ENCODE measurements at places on chromosomes 12 and 14.

DNA sequence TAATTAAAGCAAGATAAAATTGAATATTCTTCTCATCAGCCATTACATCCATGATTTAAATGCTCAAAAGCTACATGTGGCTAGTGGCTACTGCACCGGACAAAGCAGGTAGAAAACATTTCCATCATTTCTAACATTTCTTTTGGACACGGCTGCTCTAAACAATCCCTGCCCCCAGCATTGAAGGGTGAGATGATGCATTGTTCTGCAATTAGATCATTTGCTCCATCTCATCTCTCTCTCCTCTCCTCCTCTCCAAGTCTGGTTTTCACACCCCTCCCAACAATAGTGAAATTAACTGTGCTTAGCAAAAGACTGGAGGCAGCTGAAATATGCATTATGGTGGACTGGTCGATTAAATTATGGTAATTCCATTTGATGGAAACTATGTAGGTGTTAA lies 288.5 kb downstream of the KSR2 start:
- DNase-seq: no peak

- DNase-seq: peak; percentile 88
These were observed at the start of gene UBC for GRCh38 chr12:124914392-124915238. TSS of gene UBC (minus strand) at chr12:124914650. CDS start at chr12:124913771, 879 bp downstream.

DNA sequence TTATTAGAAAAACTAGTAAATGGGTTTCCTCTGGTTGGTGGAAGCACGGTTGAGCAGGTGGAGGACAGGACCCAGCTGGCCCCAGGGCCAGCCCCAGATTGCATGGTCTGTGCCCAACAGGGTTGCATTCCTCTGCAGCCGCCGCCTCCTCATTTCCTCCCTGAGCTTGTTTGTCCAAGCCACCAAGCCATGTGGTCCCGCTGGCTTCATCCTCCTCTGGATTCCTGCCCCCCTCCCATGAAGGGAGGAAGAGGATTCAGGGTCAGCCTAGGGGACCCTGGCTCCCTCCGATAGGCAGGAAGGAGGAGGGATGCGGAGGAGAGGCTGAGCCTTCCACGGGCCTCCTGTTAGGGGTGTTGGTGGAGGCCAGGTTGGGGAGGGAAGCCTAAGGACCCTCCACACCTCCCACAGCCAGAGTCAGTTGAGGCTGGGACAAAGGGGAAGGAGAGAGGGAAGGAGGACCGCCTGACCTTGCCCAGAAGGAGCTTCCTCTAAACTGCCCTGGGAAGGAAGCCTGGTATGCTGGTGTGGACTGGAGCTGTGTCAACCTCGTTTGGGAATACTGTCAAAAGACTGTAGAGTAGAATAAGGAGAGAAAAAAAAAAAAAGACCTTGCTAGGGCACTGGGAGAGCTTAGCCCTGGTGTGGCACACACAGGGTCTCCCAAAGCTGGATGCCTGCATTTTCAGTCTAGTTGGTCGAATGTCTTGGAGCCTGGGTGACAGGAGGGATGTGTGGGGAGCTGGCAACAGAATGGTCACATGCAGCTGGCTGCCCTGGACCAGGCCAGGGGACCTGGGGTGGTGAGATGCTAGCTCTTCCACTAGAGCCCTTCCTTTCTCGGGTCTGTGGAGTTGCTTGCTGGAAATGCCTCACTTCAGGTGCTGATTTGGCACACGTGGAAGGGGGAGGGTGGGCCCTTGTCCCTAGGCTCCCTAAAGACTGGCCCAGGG lies 42.4 kb downstream of the PLEKHG3 start:
- DNase-seq: peak; percentile 79

GRCh38 chr14:40368314-40368713 lies 936.1 kb upstream of the FBXO33 start:
- no peak for DNase-seq

- no peak for DNase-seq
These were observed 2.8 kb downstream of the FGD6 start for GRCh38 chr12:95214466-95214865.

GRCh38 chr12:72872238-72872887 lies 600.2 kb downstream of the TRHDE start:
- no peak for DNase-seq

- DNase-seq: no peak
These were observed 42.8 kb upstream of the CPSF6 start for GRCh38 chr12:69196302-69197288.

- no peak for DNase-seq
These were observed 5.2 kb downstream of the RHOF start for GRCh38 chr12:121788176-121788818.

- DNase-seq: no peak
These were observed at the start of gene SLC25A47 for GRCh38 chr14:100323121-100323941. TSS of gene SLC25A47 (plus strand) at chr14:100323339. CDS start at chr14:100323415, 76 bp downstream.

DNA sequence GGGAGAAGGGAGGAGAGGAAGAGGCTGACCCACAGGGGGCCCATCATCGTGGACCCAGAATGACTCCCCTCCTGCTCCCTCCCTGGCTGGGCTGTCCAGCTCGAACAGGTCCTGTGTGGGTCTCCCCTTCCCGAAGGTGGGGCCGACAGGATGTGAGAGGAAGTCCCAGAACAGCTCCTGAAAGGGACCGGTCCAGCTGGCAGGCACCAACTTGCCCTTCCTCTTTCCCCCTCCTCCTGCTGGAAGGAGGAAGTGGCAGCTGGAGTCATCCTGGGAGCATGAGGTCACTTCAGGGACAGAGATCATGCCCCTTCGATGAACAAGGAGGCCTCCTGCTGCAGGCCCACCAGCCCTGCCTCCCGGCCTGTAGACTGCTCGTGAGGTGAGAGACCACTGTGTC lies 35.0 kb upstream of the BEGAIN start:
- peak; percentile 47 for DNase-seq

- DNase-seq: no peak
These were observed 387.5 kb downstream of the BCAT1 start for GRCh38 chr12:24561411-24561871.

DNA sequence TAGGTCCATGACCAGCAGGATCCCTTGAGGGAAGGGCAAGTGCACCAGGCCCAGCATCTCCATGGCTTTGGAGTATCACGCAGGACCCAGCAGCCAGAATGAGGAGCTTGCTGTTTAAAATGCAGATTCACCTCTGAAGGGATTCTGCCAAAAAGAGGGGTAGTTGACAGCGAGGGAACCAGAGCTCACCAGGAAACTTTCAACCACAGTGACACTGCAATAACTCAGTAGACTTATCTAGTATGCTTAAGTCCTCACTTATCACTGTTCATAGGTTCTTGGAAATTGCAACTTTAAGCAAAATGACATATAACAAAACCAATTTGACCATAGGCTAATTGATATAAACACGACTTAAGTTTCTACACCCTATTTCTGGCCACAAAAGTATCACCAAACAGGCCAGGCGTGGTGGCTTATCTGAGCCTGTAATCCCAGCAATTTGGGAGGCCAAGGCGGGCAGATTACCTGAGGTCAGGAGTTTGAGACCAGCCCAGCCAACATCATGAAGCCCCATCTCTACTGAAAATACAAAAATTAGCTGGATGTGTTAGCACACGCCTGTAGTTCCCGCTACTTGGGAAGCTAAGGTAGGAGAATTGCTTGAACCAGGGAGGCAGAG lies 21.4 kb upstream of the CKAP4 start:
- DNase-seq: no peak

- DNase-seq: no peak
These were observed 55.3 kb downstream of the GALNT16 start for GRCh38 chr14:69315301-69315700.

- no peak for DNase-seq
These were observed 465.8 kb downstream of the CCER1 start for GRCh38 chr12:90489141-90489540.

DNA sequence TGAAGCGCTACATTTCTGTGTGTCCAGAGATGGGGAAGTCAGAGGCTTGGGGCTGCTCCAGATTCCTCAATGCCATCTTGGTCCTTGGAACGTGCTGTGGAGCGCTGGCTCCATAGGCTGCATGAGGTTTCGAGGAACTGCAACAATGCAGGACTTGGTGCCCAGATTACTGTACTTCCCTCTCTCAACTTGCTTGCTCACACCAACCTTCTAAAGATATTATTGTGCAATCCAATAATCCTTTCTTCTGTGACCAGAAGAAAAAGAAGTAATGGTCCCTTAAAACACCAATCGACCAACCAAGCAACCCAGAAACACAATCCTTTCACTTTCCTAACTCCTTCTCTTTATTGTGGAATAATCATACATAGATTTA lies 3.7 kb downstream of the PRICKLE1 start:
- DNase-seq: no peak

- no peak for DNase-seq
These were observed 97.1 kb downstream of the BCL2L14 start for GRCh38 chr12:12167847-12168246.

Measured in posterior cingulate gyrus (tissue), 11 donors.